ENCODE measurements at places on chromosomes 11 and 22.

GRCh38 chr22:30185129-30185528, 61.4 kb downstream of the LIF start:
- no peak for DNase-seq

DNA sequence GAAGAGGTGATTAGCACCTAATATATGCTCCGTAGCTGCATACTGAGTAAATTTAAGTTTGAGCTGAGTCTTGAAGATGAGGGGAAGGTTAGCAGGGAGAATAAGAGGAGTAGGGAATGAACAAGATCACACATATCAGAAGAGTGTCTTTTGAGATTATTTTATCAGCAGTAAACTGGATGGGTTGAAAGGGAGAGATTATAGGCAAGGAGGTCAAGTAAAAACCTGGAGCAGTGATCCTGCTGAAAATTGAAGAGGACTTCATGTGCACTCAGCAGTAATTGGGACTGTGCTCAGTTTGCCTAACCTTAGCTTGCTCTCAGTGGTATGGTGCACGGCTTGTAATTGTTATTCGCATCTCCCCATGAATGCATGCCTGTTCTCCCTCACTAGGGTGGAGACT, 79.5 kb upstream of the PICALM start:
- DNase-seq = no peak

DNA sequence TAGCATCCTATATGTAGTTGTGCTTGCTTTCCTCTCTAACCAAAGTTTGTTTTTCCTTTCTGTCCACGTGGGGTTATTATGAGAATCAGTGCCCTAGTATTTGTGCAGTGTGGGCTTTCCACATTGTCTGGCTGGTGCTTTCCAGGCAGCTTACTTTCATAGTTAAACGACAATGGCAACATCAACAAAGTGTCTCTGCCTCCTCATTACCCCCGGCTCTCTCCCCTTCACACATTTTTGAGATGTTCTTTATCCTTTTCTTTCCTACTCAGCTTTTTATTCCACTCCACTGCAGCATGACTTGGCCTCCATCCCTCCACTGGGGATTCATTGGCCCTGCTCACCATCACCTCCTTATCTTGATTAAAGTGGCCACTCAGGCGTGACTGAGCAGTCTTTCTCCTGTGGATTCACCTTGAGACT, 19.1 kb downstream of the SPECC1L start:
- no peak for DNase-seq

DNA sequence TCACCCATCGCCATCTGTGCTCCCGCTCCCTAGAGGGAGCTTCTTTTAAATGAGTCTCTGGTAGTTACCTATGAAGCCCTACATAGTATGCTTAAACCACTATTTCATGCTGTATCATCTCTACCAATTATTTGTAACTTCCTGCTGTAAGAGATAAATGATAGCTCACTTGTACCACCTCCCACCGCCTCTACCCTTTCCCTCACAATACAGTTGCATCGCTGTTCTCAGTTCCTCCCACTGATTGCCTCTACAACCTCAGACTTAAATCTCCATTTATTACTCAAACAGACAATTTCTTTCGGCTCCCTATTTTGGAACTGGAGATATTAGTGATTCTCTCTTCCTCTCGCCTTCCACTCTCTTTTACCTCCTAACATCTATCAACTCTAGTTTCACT, 222.9 kb upstream of the ZC3H12C start:
- no peak for DNase-seq

DNA sequence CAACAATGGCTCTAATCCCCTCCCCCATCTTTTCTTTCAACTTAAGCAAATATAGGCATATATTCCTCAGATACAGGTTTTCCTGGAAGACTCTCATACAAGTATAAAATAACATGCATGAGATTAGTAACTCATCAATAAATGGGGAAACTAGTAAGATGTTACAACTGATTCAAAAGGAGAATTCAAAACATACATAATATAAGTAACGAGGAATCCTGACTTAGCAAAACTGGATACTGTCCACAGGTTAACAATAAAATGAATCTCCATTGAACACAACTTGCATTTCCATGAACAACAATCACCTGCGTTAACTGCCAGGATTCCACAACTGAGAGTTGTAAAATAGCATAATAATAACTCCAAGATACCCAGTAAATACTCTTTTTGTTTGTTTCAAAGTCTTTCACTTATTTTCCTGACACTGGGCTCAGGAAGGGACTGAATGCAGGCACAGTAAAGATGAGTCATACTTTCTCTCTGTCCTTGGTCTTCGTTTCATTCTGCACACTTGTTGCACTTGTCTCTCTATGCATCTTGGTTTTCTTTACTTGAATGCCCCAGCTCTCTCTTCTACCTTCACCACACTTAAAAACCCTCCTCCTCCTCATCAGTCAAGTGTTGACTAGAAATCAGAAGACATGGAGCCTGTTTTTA, 8.1 kb downstream of the APIP start:
- no peak for DNase-seq

DNA sequence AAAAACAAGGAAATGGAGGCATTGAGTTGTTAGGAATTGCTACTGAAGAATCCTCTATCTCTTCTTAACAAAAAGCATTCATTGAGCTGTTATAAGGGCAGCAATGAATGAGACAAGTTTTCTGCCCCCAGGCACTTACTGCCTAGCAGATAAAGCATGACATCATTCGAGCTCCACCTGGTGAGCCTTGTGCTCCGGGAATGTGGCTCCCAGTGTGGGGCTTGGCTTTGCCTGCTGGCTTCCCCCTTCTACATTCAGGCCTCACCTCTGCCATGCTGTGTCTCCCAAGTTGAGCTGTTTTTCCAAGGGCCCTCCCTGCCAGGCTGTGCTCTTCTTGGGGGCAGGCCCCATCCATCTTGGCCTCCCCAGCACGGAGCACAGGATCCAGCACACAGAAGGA, 56.9 kb upstream of the EIF3D start:
- DNase-seq = no peak

GRCh38 chr11:3153291-3153861, 11.7 kb downstream of the OSBPL5 start:
- DNase-seq = no peak

GRCh38 chr11:120840661-120841060, 183.2 kb upstream of the TBCEL start:
- no peak for DNase-seq

- no peak for DNase-seq
Observed at GRCh38 chr11:30049214-30049613, 32.4 kb upstream of the KCNA4 start.

- no peak for DNase-seq
Observed at GRCh38 chr11:64586366-64586765, 4.7 kb upstream of the SLC22A12 start.

DNA sequence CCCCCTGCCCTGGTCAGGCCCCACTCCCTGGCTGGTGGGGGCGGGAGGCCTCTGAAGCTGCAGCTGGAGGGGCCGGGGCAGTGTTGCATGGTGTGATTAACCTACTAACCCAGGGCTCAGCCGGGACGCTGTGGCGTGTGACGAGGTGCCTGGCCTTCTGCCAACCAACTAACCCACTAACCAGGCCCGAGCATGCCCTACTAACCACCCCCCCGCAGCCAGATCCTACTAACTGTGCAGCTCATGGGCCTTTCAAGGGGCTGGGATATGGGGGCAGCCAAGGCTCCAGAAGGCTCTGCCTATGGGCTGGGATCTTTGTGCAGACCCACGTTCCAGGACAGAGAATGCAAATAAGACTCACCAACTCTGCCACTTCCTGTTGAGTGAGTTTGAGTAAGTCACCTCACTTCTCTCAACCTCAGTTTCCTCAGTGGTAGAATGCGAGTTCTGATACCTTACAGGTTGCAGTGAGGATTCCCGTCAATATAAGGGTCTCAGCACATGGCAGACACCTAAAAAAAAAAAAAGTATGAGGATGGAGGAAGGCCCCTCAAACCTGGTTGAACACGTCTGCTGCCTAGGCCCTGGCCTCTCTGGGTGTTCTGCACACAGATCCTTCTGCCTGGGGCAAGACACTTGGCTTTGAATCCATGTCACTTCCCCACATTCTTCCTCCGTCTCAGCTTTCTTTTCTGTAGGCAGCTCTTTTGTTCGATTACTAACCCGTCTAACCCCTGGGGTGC, 14.1 kb downstream of the MIAT start:
- peak; percentile 33 for DNase-seq

- DNase-seq = no peak
Observed at GRCh38 chr11:35639591-35640179, 21.4 kb downstream of the FJX1 start.

GRCh38 chr11:115500547-115501501, 3.4 kb downstream of the CADM1 start:
- DNase-seq = no peak

DNA sequence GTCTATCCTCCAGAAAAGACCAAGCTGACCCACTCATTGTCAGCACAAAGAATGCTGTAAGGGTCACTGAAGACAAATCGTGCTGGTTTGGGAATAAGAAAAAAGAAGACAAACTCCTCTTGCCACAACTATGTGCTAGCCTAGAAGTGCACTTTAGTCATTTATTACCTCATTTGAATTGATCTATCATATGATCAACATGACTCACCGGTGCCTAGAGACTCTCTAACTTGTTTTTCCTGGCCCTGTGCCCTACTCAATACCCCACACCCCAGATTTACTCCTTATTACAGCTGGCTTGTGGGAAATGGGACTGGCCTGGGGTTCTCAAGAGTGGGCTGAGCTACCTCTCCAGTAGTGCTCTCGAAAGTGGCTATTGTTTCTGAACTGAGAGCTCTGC, 35.9 kb upstream of the HORMAD2 start:
- DNase-seq = no peak

DNA sequence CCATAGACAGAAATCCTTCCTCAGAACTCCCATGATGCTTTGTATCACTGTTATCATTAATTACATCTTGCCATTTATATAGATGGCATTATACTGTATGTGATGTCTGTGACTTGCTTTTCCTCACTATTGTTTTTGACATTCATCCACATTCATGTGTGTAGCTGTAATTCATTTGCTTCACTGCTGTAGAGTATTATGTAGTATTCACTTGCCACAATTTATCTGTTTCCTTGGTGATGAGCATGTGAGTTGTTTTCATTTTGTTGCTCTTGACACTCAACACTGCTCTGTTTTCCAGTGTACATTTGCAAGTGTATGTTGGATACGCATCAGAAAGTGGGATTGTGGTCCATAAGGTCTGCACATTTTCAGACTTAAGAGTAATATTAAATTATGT, 328.6 kb upstream of the C11orf87 start:
- DNase-seq = no peak

GRCh38 chr11:111736181-111736590, 30.0 kb downstream of the PPP2R1B start:
- DNase-seq = no peak

DNA sequence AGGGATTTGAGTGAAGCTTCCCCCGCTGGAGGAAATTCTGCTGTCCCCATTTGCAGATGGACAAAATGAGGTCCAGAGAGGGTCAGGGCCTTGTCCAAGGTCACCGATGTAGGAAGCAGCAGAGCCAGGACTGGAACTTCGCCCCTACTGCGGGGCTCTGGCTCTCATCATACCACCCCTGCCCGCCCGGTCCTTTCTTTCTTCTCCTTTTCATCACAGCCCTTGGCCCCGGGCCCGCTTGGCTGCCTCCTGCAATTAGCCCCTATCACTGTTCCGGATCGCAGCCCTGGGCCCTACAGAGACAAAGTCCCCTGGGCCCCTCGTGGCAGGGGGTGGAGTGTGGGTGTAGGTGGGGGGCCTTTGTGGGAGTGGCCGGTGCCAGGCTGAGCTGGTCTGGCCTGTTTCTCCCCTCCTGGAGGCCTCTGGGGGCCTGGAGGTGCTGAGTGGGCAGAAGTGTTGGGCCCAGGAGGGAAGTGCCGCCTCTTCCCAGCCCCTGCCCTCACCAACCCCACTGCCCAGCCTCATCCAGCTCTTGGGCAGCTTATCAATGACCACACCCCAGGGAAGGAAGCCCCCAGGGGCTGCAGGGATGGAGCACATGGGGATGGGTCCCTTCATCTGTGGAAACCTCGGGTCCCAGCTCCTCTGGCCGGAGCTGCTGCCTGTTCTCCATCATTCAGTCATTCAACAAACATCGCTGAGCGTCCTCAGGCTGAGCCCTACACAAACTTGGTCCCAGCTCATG, 3.4 kb downstream of the EMID1 start:
- no peak for DNase-seq

GRCh38 chr22:26643418-26644100, 13.8 kb upstream of the MIAT start:
- DNase-seq = peak; percentile 35

Measured in T-helper 2 cell (primary cell).